ENCODE measurements at places on chromosomes 7 and 10.

- no peak for DNase-seq
Observed at GRCh38 chr7:104328970-104329825, 795 bp downstream of the LHFPL3 start.

DNA sequence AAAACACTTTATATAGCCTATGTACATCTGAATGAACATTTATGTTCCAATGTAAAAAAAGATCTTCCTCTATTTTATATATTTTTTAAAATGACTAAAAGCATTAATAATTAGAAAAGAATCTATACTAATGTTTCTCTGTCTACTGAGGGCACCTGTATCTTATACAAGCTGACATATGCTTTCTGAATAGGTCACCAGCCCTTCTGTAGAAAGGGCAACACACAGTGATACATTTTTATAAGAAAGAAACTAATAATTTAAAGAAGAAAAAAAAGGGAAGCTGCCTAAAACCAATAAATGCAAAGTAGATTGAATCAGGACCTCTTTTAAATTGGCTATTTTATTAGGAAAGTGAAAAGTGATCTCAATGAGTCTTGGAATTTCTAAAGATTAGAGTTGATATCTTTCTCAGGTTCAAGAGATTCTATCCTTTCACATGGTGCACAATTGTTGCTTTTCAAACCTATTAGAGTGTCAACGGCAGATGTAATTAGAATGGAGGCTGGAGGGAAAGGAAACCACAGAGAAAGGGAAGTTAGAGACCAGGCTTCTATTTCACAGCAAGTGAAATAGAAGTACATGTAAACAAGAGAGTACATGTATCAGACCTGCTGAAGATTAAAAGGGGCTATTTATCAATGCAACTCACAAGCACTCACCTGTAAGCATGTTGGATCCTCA, 6.3 kb downstream of the MTPN start:
- no peak for DNase-seq

GRCh38 chr7:22945584-22945983, 68.3 kb downstream of the HYCC1 start:
- no peak for DNase-seq

GRCh38 chr7:1708596-1709251, 38.6 kb downstream of the ELFN1 start:
- no peak for DNase-seq

DNA sequence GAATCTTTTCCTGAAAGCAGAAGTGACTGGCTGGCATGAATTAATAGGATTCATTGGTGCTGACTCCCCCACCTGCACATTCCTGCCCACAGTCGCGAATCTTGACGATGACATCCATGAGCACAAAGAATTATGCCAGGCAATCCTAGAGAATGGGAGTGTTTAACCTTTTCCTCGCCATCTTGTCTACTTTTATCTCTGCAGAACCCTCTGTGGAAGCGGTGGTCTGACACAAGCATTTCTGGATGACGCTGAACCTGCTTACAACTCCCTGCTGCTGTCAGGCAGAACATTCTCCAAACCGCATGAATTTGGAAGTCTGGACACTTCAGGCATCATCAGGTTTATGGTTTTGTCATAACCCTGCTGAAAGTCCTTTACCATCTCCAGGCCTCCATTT, 36.5 kb downstream of the KLF6 start:
- peak; percentile 7 for DNase-seq

- no peak for DNase-seq
Observed at GRCh38 chr7:118349604-118350003, 125.1 kb downstream of the ANKRD7 start.
